NCI-H1417 treated with DMSO at 0.1 percent for 48 hours (cell line): ENCODE measurements at places on chromosomes 13 and 19.

GRCh38 chr13:49840266-49840665, 47.8 kb upstream of the KPNA3 start:
- no peak for DNase-seq

GRCh38 chr13:49220856-49221589, 885 bp downstream of the MLNR start:
- no peak for DNase-seq

DNA sequence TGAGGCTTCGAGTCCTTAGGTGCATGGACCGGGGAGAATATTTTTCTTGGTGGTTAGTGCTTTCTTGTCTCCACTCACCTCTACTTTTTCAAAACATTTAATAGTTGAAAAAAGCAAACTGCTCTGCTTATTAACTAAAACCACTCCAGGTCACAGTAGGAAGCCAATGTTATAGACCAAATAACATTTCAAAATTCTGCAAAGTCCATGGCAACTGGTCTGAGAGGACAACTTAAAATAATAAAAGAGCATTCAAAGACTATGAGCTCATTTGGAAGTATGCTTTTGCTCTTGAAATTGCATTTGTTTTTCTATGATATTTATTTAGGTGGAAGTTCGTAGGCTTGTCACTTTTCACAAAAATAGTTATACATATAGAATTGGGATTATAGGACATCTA, 483.0 kb downstream of the DCT start:
- DNase-seq, result no peak

DNA sequence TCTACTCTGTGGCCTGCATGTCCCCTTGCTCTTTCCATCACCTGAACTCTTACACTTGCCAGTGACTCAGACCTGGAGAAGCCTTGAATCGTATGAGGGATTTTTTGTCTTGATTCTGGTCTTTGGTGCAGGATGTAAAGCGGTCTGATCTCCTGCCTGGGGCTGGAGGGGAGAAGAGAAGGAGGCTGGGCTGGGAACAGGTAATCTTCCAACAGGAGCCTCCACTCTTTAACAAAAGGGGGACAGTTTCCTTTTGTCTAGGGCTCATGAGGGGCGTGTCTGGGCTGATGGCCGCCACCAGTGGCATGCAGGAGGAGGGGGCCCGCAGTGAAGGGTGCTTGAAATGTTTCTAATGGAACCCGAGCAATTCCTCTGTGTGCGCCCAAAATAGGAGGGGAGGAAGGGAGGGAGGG, 24.7 kb downstream of the NFIX start:
- DNase-seq, result no peak

DNA sequence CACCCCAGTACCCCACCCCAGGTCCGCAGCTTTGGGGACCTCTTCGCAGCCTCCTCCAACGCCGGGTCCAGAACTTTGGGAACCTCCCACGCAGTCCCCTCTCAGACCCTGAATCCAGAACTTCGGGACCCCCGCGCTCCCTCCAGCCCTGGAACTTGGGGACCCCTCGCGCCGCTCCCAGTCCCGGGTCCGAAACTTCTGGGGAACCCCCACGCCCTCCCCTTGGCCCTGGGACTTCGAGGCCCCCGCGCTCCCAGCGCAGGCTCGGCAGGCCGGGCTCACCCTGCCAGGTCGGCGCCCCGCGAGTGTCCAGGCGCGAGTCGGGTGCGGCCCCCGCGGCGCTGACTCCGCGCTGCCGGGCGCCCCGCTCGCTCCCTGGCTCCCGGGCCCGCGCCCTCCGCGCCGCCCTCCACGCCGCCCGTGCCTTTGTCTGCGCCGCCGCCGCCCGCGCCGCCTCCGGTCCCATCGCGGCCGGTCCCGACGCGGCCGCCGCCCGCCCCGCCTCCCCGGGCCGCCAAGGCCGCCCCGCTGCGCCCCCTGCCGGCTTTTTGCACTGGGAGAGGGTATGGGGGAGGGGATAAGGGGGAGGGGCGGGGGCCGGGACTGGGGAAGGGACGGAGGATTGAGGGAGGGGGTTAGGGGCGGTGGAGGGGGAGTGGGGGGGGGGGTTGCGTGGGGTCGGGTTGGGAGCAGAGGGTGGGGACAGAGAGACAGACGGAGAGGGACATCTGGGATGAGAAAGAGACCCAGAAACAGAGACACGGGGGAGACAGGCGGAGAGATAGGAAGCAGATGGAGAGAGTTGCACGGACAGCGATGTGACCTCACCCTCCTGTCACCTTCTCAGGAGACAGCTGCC, at the start of gene HOMER3:
TSS of gene HOMER3 (minus strand) at position 449 of the 859 bp plus-strand sequence. CDS start 2,235 bp downstream, outside the sequence.
- DNase-seq, result no peak

- DNase-seq, result no peak
Measured at GRCh38 chr13:40764587-40765403, 6.2 kb downstream of the MRPS31 start.

DNA sequence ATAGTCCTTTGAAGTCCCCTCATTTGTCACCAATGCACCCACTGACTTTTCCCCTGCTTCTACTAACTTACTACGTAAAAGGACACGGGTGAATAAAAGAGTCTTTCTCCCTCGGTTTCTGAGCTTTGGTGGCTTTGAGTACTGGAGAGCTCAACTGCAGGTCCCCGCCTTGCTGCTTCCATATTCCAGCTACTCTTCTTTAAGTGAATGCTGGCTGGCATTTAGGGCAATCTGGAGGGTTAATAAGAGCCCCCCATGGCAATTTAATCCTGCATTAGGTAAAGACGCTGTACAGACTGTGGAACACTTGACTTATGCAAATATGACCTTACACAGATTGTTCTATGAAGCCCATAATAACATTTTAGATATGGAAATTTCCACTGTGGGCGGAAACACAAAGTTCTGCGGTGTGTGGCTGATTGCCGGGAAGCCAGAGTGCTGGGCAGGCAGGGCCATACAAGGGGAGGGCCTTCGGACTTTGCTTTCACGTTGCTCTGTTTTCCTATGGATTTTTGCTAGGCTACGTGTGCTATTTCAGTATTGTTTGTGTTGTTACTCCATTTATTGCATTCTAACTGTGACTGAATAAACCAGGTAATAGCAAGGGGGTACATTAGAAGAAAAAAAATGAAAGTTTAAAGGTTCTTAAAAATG, 97.5 kb downstream of the SLC10A2 start:
- no peak for DNase-seq

DNA sequence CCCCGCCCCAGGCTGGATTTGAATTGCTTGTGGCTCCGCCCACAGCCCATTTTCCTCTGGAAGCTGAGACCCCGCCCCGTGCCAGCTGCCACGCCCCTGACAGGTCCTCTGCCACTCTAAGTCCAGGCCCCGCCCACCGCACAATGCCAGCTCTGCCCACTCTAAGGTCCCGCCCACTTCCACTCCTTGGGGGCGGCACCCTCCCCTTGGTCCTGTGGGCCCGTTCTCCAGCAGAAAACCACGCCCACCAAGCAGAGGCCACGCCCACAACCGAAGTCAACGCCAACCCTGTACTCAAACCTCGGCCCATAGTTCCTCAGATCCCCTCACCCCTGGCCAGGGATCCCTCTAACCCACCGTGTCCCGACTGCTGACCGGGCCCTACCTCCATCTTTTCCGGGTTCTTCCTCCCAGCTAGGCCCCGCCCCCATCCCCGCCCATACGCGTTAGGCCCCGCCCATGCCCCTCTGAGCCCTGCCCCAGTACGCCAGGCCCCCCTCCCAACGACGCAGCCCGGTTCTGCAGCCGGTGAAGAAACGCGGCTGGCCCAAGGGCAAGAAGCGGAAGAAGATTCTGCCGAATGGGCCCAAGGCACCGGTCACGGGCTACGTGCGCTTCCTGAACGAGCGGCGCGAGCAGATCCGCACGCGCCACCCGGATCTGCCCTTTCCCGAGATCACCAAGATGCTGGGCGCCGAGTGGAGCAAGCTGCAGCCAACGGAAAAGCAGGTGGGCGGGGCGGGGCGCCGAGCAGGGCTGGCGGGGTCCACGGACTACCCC, 1.3 kb downstream of the HMG20B start:
- DNase-seq, result no peak

DNA sequence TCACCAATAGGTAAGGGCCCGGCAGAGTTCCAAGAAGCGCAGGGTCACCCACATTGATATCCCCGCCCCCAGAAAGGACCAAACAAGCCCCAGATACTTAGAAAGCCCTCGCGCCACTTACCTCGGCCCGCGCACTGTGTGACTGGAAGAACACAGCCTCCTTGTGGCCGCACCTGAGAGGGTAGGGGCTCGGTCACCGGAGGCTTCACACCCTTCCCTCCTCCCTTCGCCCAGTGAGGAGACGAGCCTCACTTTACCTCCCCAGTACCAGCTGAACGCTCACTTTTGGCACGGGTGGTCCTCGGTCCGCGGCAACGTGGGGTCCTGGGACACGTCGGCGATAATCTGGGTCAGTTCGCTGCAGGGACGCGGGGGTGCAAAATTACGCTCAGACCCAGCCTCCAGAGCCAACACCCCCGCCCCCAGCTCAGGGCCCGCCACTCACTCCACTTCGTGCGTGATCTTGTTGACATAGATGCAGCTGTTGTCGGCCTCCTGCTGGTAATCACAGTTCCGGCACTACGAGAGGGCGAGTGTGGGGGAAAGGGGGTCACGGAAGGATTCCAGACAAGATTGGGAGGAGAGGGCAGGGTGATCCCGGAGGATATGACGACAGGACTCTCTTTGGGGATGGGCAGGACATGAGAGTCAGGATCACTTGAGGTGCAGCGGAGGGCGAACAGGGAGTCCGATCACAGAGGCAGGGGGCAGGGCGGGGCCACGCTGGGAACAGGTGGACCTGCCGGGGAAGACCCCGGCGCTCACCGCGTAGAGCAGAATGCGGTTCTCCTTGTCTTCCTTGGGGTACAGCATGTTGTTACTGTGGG, 568 bp downstream of the POLR2I start:
- no peak for DNase-seq

GRCh38 chr13:40562975-40563349, 103.5 kb downstream of the FOXO1 start:
- no peak for DNase-seq

- DNase-seq, result no peak
Measured at GRCh38 chr13:39916330-39916729, 260.9 kb downstream of the COG6 start.

DNA sequence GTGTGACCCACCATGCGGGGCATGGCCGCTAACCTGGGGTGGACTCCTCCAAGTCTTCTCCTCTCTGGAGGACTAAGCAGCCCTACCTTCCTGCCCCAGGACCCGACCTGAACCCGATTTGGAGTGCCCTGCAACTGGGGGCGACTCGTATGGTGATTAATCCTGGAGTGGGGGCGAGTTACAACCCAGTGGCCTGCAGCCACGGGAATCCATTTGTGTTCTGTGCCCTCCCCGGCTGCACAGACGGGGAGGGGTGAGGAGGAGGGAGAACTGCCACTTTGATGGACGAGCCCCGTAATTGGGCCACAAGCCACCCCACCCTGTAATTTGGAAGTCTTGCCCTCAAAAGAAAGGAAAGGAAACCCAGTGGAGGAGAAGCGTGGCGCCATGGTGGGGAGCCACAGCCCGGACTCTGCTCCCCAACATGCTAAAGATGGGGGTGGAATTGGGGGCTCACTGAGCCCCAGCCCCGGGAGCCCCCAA, 18.0 kb downstream of the PRR36 start:
- no peak for DNase-seq

DNA sequence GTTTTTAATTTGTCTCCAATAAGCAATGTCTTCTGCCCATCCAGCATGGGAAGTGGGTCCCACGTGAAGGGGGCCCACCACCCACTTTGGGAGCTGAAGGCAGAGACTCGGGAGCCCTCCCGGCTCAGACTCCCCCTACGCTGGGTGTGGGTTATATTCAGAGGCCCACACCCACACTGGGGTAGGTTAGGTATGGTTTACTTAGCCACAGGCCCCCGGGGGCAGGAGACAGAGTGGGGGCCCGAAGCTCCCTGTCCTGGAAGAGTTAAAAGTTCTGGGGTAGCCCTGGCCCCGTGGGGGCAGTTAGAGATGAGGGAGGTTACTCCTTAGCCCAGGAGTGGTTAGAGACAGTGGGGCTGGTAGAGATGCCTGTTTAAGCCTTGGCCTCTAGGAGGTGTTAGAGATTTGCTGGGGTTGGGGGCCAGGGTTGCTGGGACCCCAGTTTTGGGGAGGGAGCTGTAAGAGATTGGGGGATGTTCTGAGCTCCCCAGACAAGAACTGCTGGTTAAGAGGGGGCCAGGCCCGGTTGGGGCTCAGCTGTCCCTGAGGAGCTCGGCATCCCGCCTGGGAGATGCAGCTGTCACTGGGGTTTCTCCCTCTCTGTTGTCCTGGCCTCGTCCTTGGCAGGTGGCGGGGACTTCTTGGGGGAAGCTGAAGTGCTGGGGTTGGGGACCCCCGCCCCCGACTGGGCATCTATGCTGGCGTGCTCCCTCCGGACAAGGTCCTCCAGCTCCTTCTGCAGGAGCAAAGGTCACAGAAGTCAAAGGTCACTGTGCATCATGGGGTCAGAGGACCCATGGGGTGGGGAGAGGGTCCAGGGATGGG, 712 bp upstream of the RINL start:
- DNase-seq, result no peak

- DNase-seq, result no peak
Measured at GRCh38 chr19:413756-414420, 4.9 kb upstream of the C2CD4C start.

DNA sequence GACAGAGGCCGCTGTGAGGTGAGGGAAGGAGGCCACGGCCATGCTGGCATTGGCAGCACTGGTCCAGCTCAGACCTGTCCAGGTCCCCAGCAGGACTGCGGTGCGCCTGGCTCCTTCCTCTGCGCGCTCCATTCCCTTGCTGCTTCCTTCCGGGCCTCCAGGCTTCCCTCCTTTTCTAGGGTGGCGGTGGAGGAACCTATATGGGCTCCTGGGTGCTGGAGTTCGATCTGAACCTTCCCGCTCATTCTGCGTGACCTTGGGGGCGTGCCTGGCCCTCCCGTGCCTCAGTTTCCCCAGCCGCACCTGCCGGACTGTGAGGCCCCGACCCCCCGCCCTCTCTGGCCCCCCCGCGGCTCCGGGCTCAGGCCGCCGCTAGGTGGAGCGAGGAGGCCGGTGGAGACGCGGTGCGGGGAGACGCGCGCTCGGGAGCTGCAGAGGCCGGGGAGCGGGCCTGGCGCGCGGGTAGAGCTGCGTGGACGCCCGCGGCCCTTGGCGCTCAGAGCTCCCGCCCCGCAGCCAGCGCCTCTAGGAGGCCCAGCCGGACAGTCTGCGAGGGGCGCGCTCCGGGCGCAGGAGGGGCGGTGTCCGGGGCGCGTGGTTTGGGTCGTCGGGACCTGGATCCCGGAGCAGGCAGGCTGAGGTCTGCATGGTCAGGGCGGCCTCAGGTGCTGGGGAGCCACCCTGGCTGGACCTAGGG, 29.9 kb downstream of the EFNA2 start:
- DNase-seq, result no peak

- DNase-seq, result peak; percentile 62
Measured at GRCh38 chr13:57624565-57625435, 6.7 kb upstream of the PCDH17 start.

GRCh38 chr13:99657848-99658260, 156.6 kb downstream of the TM9SF2 start:
- DNase-seq, result no peak

- no peak for DNase-seq
Measured at GRCh38 chr13:113348591-113348990, 15.3 kb downstream of the GRTP1 start.

GRCh38 chr19:10648360-10648759, 5.8 kb upstream of the ILF3 start:
- DNase-seq, result no peak

- no peak for DNase-seq
Measured at GRCh38 chr13:35716729-35717128, 240.2 kb upstream of the MAB21L1 start.
